GM23338 (cell line): ENCODE measurements at places on chromosomes 7 and 10. TPM values are rescaled to one million over a fixed set of nuclear protein-coding genes. Genes with fewer than 3 reads are reported as not detected.

Gene GSTO2
- total RNA-seq = 30.7 and 39.3 TPM in 2 replicates

Gene OLAH
- total RNA-seq = not detected in 2 replicates

Gene PHYH
- total RNA-seq = 10.9 and 17.9 TPM in 2 replicates

Gene TMEM229A
- 0.16 and 0.80 TPM in 2 replicates for total RNA-seq

Gene KCP
- total RNA-seq = 0.76 and 1.3 TPM in 2 replicates

DNA sequence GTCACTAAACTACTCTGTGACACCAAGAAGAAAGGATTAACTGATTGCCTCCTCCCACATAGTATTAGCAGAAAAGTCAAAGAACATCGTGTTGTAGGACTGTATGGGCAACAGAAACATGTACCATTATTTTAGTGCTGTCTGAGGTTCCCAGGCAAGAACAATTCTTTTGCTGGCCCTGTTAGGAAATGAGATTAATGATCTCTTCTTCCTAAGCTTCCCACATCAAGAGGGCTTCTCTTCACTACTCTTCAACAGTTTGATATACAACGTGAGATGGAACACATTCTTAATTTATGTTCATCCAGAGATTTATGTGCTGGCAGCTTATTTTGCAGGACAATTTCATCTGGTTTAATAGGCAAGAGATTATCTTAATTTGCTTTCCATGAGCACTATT is 219.6 kb downstream of the DOCK4 start:
- DNase-seq = no peak

- DNase-seq = no peak
Measured at GRCh38 chr7:44079331-44080021, 2.9 kb downstream of the POLM start.

DNA sequence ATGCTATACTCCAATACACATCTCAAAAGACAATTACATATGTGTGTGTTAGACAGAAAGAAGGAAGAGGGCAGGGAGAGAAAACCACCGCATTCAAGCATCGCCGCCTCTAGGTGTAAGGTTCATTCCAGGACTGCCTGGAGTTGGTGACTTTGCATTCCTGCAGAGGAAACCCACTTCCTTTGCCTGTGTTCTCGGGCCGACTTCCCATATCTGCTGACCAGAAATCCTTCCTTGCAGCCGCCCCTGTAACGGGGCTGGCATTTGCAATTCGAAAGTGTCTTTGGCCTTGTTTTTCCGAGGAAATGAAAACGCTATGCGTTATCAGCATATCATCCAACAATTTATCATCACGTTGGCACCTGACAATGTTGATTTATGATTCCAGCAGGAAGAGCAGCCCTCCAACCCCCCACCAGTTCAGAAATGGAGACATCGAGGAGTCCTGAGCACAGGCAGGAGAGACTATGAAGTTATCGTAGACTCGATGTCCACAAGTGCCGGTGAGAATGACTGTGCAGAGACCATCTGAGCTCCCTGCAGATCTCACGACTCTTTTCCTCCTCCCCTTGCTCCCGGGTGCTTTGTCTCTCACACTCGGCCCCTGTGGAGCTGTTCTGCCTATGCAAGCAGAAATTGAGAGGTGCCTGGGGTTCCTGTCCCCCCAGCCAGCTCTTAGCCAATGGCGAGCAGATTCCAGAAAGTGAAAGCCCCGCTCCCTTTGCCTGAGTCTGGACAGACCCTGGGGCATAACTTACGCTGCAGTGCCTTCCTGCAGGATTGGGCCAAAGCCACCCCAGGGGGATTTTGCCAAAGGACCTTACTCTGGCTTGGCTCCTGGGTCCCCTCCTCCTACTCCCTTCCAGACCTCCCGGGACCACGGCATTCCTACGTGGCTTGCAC is 68.9 kb upstream of the FOXK1 start:
- peak; percentile 69 for DNase-seq

DNA sequence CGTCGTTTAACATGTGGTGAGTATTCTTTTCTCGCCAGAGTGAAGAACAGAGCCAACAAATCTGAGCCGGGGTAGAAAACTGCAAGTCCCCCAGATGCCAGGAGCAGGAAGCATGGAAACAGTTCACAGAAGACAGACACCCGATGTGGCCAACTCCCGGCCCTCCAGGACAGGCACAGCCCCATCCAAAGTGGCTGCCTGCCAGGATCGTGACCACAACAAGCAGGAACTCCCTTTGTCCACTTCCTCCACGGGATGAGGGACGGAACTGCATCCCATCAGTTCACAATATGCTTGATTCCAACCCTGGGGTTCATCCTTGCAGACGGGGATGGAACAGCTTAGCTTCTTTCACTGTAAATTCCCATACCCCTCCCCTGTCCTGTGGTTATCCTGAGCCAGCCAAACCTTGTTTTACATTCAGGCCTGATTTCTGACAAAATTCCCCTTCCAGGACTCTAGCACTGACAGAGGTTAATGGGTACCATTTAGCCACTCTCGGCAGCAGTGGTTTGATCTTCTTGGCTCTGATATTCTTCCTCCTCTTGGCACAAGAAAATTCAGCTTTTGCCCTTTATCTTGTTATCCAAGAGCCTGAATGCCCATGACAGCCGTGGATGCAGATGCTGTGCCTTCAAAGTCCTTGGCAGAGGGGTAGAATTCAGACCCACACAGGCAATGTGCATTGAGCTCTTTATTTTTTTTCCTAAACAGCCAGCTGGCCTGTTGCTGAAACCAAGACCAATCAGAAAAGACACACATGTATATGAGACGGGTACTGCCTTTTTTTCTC is 105.5 kb upstream of the FAM204A start:
- DNase-seq = no peak

- no peak for DNase-seq
Measured at GRCh38 chr7:159027789-159028507, 116.7 kb downstream of the VIPR2 start.

DNA sequence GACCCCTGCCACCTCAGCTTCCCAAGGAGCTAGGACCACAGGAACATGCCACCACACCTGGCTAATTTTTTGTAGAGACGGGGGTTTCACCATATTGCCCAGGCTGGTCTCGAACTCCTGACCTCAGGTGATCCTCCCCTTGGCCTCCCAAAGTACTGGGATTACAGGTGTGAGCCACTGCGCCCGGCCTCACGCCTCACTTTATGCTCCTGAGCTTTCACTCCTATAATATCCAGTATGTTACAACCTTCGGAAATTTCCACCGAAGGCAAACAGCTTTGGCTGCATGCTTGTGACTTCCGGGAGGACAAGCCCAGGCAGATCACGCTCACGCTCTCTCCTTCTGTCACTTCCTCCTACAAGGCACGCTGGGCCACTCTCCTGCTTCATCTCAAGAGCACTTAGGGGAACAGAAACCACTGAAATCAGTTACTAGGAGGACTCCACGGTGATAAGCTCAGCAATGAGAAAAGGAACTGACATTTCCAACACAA is 4.4 kb upstream of the MAD1L1 start:
- no peak for DNase-seq

DNA sequence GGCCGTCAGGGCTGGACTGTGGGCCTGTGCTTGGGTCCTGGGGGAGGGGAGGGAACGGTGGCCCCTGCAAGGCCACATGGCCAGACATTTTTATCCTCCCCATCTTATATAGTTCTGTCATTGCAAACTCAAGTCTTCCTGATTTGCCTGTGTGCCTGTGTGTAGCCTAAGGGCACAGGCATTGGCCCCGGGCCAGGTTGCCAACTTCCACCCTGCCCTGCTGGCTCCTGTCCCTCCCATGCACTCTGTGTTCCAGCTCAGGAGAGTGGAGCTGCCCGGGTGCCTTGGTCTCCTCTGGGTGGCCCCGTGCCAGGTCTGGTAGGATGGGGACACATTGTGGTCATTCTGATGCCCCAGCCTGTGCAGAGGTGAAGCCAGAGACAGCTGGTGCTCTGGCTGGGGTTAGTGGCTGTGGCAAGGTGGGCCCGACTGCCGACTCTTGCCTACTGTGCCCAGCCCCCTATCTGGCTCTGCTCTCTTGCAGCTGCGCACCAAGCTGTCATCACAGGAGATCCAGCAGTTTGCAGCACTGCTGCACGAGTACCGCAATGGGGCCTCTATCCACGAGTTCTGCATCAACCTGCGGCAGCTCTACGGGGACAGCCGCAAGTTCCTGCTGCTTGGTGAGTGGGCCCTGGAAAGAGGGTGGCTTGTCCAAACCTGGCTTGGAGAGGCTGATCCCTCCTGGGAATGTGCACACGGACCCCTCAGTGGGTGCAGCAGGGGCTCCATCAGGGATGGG is 14.8 kb downstream of the NACAD start:
- DNase-seq = no peak

DNA sequence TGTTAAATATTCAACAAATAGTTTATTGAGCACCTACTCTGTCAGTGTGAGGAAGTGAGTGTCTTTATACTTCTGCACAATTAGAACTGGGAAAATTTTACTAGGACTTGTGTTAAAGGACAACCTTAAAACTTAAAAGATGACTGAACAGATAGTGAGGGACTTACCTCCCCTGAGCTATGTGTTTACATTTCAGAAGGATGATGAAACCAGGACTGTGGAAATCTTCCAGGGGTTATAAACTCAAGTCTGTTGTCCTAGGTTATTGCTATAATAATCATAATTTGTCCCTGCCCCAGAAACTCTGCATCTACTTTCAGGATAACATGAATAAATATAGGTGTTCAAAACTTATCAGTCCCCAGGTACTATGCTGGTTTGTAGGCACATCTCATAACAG is 261.0 kb upstream of the MKLN1 start:
- DNase-seq = no peak

GRCh38 chr10:93220296-93221170 is 146.8 kb downstream of the CYP26A1 start:
- DNase-seq = peak; percentile 71

DNA sequence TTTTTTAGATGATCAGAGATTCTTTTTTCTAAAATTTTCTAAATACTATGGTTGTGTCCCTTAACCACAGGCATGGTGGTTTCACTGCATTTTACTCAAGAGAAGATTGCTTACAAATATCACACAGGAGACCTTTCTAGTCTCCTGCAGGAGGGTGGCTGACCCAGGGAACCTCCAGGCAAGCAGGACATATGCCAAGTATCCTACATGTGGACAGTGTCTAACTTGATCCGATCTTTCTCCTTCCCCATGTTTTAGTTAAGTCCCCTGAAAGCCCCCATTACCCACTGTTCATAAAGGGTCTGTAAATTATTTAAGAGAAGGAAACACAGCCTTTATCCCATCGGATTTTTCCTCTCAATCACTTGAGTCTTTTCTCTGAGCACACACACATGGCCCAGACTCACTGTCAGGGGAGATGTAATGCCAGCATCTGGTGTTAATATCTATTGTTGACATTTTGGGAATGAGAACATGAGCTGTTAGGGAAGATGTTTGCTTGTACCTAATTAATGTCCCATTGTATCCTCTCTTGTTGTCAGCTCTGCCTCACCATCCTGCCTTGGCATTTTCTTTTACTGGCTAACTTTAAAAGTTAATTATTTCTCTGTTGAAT is 755.2 kb downstream of the AUTS2 start:
- no peak for DNase-seq

DNA sequence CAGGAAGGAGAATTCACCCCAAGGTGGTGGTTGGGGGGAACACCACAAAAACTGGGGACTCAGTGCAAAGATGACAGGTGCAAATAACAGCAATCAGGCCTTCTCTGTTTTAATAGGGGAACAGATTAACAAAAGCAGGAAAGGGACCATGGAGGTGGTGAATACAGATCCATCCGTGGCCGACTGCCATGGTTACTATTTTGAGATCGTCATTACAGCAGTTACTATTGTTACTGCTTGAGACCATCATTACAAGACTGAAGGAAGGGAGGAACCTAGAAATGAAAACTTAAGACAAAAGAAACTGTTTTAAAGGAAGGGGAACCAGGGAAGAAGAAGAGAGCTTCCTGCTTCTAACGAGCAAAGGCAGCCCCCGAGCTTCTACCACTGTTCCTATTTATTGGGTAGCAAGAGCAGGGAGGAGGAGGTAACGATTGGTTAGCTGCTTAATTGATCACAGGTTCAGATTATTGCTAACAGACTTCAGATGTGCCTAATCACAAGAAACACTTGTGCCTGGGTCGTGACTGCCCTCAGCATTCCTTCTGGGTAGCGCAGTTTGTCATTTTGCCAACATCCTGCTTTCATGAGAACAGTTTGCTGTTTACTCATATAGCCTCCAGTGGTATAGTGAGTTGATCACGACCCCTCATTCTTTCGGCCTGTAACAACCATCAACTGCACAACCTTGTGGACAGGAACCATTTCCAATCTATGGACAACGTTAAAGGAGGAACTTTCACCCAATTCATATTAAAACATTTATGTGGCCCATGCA is 216.3 kb downstream of the CHCHD3 start:
- DNase-seq = no peak

GRCh38 chr7:80359029-80359428 is 152.8 kb downstream of the GNAT3 start:
- no peak for DNase-seq

DNA sequence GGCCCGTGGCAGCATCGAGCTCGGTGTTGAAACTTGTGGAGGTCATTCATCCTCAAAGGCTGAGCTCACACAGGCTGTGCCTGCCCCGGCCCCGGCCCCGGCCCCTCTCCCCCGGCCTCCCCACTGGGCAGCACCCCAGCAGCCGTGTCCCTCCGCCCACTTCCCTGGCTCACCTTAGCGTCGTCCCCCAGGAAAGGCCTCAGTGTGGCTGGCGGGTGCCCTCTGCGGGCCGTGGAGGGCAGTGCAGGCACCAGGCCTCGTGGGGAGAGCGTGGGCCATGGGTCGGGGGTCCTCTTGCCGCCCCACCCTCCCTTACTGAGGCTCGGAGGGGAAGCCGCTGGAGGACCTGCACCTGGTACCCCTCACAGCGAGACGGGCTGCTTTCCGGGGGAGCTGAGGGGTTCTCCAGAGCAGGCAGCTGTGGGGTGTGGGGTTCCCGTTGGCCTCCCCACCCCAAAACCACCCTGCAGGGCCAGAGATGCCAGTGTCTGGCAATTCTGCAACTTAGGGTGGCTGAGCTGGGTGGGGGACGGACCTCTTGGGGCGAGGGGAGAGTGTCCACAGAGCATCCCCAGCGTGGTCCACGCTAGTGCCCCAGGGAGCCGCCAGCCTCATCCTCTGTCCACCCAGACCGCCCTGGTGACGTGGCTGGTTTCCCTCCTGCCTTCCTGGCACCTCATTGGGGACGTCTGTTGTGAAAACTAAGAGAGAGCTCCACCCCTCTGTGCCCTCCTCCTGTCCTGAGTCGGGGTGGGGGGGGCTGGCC is 44.2 kb upstream of the DPYSL4 start:
- DNase-seq = peak; percentile 60

- DNase-seq = no peak
Measured at GRCh38 chr7:16223963-16224707, 197.2 kb downstream of the CRPPA start.
